ENCODE measurements at places on chromosomes 2 and 18.

DNA sequence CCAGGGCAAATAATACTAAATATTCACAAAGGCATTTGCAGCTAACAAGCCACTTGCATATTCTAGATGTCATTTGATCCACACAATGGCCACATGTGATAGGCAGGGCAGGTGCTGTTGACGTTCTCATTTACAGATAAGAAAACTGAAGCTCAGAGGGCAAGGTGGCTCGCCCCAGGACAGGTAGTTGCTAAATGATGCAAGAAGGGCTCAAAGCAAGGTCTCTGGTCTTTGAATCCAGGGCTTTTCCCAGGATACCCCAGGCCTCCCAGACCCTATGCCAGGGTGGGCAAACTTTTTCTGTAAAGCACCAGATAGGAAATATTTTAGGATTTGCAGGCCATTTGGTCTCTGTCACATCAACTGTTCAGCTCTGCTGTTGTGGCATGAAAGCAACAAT is 35.1 kb downstream of the LOXHD1 start:
- no peak for DNase-seq

- no peak for DNase-seq
These were observed 61.7 kb upstream of the ITGB6 start for GRCh38 chr2:160261732-160262131.

GRCh38 chr2:215910180-215910579 is 103.2 kb downstream of the MREG start:
- DNase-seq, result no peak

GRCh38 chr18:8771930-8772329 is 66.6 kb downstream of the MTCL1 start:
- DNase-seq, result peak; percentile 76

GRCh38 chr2:60303680-60304079 is 249.8 kb downstream of the BCL11A start:
- no peak for DNase-seq

GRCh38 chr2:46073540-46074046 is 223.6 kb upstream of the EPAS1 start:
- no peak for DNase-seq

GRCh38 chr2:11556101-11556806 is 22.4 kb downstream of the GREB1 start:
- no peak for DNase-seq

Data from NCI-H345 (cell line).